ENCODE measurements at places on chromosomes 6 and 20.
A peak's percentile ranks its signal among the peaks of the same experiment; 100 is the strongest.

DNA sequence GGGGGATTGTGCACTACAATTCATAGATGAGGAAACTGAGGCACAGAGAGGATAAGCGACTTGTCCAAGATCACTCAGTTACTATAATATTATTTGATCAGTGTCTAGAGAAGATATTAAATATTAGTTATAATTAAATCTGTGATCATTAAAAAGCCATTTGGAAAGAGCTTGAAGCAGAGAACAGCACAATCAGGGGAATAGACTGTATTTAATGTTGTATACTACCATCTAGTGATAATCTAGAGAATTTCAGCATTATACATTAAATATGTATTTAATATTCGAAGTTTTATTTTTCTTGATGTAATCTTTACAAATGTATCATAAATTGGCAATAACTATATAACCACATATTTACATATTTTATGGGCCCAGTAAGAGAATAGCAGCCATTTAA lies 20.1 kb upstream of the MTCL3 start:
- peak; percentile 57 for DNase-seq

DNA sequence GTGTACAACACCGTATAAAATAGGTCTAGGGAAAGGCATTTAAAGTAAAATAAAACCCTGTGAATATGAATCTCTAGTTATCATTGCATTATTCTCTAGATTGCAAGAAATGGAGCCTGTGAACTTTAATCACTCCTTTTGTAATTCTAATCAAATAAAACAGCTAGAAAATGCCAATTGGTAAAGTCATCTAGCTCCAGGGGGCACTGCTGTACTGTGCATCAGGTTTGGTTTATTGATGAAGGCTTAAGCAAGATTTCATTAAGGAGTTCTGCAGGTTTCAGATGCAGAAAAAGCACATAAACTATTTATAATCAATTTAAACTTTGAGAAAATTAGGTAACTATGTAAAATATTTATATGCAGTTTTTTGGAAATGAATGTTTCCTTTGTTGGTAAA lies 645.0 kb downstream of the PHF3 start:
- peak; percentile 60 for DNase-seq

GRCh38 chr6:118735320-118735719 lies 83.9 kb upstream of the CEP85L start:
- peak; percentile 42 for DNase-seq

GRCh38 chr20:2907519-2907918 lies 34.2 kb downstream of the PTPRA start:
- DNase-seq: no peak

- no peak for DNase-seq
These were observed 77.4 kb upstream of the CD93 start for GRCh38 chr20:23163562-23163961.

DNA sequence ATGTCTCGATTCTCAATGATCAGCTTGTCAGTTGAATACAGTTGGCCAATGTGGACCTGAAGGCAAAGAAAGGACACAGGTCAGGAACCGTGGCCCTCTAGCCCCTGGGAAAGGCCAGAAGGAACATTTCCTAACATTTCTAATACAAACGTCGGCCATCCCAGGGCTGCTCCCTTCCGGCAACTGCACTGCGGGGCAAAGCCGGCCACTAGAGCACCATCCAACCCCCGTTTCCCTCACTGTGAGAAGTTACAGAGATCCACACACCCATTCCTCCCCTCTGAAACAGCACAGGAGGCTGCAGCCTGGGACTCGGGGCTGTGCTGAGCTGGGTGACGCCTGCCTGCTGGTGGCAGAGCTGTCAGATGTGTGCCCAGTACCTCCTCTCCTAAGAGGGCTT lies 24.3 kb downstream of the PPP1R3G start:
- no peak for DNase-seq

GRCh38 chr20:17873410-17874270 lies 95.0 kb downstream of the SNX5 start:
- peak; percentile 84 for DNase-seq

- DNase-seq: no peak
These were observed 2.1 kb downstream of the APOBEC2 start for GRCh38 chr6:41055149-41055548.

DNA sequence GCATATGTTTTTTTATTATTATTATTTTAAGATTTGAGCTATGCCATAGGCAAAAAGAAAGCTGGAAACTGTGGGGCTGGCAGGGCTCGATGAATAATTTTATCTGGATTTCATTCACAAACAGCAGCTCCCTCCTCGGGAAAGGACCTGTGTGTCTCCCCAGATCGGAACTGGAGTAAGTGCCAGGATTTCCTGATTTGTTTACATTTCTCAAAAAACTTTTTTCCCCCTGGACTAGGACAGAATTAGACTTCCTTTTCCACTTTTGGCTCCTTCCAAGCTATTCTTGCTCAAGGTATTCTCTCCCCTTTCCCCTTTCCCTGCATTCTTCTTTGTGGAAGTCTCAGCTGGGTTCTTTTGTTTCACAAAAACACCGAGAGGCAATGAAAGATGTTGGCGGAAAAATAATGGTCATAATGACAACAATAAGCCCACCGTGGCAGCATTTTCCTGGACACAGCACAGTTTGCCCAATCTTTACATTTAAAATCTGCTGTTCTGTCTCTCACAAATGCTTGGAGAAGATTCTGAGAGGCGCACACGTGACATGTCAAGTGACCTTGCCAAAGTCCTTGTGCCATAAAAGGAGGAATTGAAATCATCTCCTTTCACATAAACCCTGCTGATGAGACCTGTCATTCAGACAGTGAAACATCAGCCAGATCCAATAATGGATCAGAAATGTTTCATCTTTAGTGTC lies 85.8 kb upstream of the PREP start:
- no peak for DNase-seq

DNA sequence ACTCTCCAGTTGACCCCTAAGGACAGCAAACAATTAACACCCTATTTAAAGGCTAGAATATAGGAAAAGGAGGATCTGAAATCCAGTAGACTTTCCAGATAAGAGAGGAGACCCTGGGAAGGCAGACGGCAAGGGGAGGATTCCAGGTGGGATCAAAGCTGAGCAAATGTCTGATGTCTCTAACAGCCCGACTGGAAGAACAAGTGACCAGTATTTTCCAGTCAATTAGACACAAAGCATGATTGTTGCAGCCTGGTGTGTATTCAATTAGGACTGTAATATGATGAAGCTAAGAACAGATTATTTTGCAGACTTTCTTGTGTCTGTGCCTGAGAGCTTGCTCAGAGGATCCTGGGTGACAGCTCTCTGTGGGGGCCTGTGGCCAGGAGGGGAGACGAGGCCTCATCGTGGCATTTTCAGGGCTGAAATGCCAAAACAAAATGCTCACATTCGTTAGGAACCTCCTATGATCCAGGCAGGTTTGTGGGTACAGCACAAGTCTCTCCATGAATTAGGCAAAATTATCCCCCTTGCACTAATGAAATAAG lies 471.8 kb upstream of the AGPAT4 start:
- DNase-seq: no peak

GRCh38 chr6:80348263-80348662 lies 241.8 kb downstream of the BCKDHB start:
- no peak for DNase-seq

GRCh38 chr20:25148982-25149846 lies 46.3 kb upstream of the ENTPD6 start:
- no peak for DNase-seq

- no peak for DNase-seq
These were observed 77.0 kb downstream of the MMS22L start for GRCh38 chr6:97205966-97206365.

DNA sequence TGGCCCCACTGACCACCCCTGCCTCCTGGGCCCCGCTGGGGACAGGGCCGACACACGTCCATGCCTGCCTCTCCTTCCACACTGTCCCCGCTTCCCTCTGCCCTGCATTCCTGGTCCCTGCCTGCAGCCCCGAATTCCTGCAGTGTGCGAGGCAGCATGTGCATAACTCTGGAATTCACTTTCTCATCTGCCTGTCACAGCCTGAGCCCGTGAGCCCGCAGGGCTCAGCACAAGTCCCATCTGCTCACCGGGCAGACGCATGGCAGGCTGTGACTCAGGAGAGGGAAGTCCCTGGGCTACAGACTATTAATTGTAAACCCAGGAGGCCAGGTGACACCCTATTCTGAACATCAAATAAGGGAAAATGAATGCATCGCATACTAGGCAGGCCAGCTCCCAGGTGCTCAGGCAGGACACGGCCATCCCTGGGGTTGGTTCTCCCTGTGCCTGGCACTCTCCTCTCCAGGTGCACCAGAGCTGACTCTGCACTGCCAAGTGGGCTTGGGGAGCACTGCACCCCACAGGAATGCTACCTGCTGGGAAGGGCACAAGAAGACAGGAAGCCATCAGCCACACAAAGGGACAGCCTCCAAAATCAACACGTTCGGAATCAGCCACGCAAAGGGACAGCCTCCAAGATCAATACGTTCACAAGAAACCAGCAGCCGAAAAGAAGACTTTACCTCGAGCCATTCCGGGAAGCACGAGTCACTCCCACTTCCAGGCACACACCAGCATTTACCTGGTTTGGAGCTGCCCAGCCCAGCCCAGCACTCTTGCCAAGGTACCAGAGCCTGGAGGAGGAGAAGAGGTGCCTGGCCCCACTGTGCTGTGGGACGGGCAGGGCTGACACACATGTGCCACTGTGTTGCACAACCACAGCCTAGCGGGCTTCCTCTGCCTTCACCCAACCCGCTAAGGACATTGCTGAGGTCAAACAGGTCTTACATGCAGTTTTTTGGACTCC lies 65.9 kb downstream of the DLL1 start:
- DNase-seq: peak; percentile 48

DNA sequence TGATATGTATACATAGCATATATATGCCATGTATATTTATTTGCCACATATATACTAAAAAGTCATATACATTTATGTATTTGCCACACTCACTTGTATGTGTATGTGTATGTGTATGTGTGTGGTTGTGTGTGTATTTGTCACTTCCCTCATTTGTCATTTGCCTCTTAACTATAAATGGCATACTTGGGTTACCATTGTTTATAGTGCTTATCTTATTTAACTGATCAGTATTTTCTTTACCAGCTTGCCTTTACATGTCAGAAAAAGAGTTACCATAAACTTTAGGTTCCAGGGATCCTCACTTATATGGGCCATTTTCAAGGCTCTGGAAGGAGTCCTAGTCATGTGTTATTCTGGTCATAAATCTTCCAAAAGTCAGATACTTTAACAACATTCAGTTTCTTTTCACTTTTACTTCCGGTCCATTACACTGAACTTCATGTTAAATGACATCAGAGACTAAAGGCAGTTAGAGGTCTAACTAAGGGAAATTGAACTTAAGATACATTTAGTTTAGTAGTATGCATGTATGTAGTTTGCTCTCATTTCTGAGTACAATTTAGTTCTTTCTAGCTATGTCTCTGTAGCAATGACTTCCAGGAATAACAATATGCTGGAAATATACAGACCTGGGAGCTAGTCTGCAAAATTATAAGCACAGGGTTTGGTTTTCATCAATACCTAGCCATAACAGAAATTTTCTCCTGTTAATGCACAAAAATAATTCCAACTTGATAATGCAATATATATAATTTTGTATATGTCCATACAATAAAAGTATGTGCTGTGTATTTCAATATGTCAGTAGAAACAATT lies 33.7 kb upstream of the HIVEP1 start:
- DNase-seq: peak; percentile 49

- DNase-seq: peak; percentile 21
These were observed 106.6 kb downstream of the TAF4 start for GRCh38 chr20:61958773-61959700.

- peak; percentile 20 for DNase-seq
These were observed 528.7 kb upstream of the SOX4 start for GRCh38 chr6:21064756-21065340.

DNA sequence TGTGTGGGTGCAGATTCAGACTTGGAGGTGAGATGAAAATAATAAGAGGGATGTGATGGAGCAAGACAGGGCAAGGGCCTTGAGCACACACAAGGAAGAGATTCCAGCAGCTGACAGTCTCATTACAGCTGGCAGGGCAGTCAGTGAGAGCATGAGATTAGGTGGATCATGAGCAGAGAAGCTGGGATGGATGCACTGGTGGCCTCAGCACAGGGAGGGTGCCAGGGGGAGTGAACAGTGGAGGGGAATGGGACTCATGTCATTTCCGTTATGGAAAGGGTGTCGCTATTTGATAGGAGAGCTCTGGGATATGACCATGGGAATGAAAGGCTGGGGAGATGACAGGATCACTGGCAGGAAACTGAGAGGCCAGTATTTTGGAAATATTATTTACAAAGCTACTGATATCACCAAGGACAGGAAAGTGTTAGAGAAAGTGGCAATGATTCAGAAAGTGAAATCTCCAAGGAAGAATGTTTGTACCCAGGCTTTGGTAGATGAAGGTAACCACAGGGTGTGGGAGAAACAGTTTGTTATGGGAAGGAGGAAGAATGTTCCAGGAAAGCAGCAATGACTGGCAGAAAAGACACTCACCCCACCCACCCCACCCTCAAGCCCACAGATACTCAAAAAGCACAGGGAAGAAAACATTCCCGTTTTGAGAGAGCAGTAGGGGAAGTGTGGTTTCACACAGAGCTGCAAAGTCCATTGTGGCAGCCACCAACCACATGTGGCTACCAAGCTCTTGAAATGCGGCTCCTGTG lies 214.7 kb upstream of the PROKR2 start:
- peak; percentile 34 for DNase-seq

DNA sequence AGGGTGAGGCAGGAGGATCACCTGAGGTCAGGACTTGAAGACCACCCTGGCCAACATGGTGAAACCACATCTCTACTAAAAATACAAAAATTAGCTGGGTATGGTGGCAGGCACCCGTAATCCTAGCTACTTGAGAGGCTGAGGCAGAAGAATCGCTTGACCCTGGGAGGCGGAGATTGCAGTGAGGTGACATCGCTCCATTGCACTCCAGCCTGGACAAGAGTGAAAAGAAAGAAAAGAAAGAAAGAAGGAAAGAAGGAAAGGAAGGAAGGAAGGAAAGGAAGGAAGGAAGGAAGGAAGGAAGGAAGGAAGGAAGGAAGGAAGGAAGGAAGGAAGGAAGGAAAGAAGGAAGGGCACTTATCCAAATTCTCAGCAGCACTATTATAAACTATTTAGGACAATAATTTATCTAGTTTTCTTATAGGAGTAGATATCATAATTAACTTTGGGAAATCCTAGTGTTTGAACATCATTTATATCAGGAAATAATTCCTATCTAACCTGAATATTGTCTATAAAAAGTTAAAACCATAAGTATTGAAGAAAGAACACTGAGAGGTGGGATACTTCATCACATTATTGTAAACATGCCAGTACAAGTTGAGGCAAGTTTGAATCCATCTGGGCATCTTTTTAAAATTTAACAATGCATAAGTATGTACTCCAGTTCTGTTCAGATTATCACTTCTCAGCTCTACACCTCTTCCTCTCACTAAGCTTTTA lies 305.5 kb downstream of the SLC35F1 start:
- no peak for DNase-seq

DNA sequence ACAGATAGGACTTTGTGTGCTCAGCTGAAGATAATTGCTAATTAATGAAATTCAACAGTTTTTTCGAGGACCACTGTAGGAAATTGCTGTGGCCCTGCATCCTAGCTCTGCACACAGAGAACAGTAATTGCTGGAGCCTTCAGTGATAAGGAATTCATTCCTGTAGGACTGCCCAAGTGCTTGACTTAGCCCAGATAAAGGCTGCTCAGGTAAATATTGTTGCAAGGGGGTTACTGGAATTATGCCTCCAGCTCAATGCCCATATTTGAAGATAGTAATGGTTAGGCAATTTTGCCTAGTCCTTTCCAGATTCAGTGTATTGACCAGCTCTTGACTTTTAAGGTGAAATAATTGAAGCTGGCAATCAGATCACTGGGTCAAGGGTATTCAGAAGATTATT lies 122.9 kb downstream of the SLC24A3 start:
- DNase-seq: no peak

- DNase-seq: no peak
These were observed 33.1 kb upstream of the SEC63 start for GRCh38 chr6:107991061-107991460.

GRCh38 chr20:64101731-64102621 lies 5.4 kb downstream of the NPBWR2 start:
- peak; percentile 76 for DNase-seq
